Bladder microvascular endothelial cell (primary cell): ENCODE measurements at places on chromosomes 4 and X. TPM values are rescaled to one million over a fixed set of nuclear protein-coding genes. Genes with fewer than 3 reads are reported as not detected.

FMR1 gene
- total RNA-seq: 24.1 and 47.1 TPM in 2 replicates

SNCA gene
- 49.5 and 191 TPM in 2 replicates for total RNA-seq

ARR3 gene
- not detected in 2 replicates for total RNA-seq

MAGED4B gene
- total RNA-seq: 5.8 and 34.8 TPM in 2 replicates

NSDHL gene
- total RNA-seq: 12.5 and 16.4 TPM in 2 replicates

RHOXF2 gene
- total RNA-seq: not detected in 2 replicates

PLAC1 gene
- total RNA-seq: under 0.01 TPM in 1 of 2 replicates, not detected in the other

GUCY1B1 gene
- total RNA-seq: 0.81 and 6.9 TPM in 2 replicates

ADAMTS3 gene
- total RNA-seq: 0.65 and 2.7 TPM in 2 replicates

CT55 gene
- total RNA-seq: not detected in 2 replicates

DSPP gene
- total RNA-seq: not detected in 2 replicates

S100G gene
- total RNA-seq: not detected in 2 replicates

TMSB15C gene
- 2.8 and 8.8 TPM in 2 replicates for total RNA-seq

BEND2 gene
- total RNA-seq: not detected in 2 replicates

ARSJ gene
- 10.5 and 46.8 TPM in 2 replicates for total RNA-seq

SPANXB1 gene
- not detected in 2 replicates for total RNA-seq

DMP1 gene
- total RNA-seq: not detected in 2 replicates

BEX4 gene
- total RNA-seq: 10.4 and 21.0 TPM in 2 replicates
